ENCODE measurements at places on chromosomes 1 and 21.
A peak's percentile ranks its signal among the peaks of the same experiment; 100 is the strongest.

- no peak for DNase-seq
Observed at GRCh38 chr1:58104960-58105359, 441.6 kb downstream of the OMA1 start.

GRCh38 chr1:166338105-166338504, 171.3 kb upstream of the FAM78B start:
- DNase-seq, result no peak

DNA sequence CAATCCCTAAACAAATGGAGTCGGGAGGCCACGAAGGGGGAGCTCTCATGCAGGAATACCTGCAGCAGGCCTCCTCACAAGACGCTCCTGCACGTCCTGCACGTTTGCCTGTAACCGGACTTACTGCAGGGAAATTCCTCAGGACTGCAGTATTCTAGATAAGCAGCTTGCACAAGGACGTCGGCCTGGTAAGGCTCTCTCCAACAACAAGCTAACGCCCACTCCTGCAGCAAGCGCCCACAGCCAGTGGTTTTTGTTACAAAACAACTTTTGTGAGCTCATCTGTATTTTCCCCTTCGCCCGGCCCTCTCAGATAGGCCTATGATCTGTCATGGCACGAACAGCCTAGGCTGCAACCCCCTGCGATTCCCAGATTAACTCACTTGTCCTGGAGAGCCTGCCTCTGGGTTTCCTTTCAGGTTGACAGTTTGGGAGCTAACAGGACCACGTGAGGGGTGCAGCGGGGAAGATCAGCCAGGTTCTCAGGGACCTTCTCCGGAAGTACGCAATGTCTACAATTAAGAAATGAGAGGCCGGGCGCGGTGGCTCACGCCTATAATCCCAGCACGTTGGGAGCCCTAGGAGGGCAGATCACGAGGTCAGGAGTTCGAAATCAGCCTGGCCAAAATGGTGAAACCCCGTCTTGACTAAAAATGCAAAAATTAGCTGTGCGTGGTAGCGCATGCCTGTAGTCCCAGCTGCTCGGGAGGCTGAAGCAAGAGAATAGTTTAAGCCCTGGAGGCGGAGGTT, 921 bp upstream of the MIB2 start:
- no peak for DNase-seq

GRCh38 chr1:181809991-181810545, 251.4 kb downstream of the ZNF648 start:
- DNase-seq, result no peak

- DNase-seq, result no peak
Observed at GRCh38 chr1:206680279-206680678, 4.4 kb upstream of the MAPKAPK2 start.

GRCh38 chr1:206708058-206708457, 23.4 kb downstream of the MAPKAPK2 start:
- DNase-seq, result no peak

DNA sequence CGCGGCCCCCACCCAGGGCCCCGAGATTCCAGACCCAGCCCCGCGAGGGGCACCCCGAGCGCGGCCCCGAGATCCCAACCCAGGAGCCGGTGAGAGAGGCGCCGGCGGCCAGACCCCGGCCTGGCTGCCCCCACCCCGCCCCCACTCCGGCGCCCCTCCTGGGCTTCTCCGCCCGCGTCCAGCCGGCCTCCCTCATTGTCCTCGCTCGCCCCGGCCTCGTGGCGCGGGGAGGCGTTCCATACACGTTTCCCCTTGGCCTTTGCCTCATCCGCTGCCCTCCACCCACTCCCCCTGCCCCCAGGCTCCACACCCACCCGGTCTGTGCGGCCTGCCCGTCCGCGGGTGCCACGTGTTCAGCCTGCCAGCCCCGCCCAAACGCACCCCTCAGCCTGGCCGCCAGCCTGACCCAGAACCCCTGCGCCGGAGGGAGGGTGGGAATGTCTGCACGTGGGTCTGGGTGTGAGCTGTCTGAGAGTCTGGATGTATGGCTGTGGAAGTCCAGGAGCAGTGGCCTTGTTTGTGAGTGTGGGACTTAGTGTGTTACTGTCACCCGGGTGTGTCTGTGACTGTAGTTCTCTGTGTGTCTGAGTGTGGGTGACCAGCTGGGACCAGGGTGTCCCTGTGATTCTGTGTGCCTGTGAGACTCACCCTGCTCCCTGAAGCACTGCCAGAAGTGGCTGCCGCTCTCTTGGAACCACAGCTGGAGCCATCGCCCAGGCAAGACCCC, 681 bp downstream of the B4GALT2 start:
- DNase-seq, result no peak

GRCh38 chr1:8409106-8409505, 91.2 kb downstream of the SLC45A1 start:
- DNase-seq, result no peak

DNA sequence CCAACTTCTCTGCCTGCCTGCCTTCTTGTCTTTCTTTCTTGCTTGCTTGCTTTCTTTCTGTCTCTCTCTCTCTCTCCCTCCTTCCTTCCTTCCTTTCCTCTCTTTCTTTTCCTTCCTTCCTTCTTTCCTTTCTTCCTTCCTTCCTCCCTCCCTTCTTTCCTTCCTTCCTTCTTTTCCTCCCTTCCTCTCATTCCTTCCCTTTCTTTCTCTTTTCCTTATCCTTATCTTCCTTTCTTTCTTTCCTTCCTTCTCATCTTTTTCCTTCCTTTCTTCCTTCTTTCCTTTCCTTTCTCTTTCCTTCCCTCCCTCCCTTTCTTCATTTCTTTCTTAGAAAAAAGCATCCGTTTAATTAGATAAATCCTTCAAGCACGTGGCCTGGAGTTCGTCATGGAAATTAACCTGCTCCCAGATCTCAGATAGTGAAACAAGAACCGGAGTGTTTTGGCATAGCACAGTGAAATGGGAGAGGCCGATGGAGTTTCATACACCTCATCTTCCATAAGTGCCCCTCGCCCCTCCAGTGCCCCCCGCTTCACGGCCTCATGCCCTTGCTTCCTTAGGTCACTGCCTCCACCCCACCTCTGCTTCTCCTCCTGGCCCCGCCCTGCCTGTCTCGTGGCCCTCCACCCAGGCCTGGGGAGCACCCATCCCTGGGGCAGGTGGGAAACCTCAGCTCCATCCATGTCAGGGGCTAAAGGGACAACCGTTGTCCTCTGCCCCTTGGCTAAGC, 11.3 kb downstream of the CASZ1 start:
- no peak for DNase-seq

DNA sequence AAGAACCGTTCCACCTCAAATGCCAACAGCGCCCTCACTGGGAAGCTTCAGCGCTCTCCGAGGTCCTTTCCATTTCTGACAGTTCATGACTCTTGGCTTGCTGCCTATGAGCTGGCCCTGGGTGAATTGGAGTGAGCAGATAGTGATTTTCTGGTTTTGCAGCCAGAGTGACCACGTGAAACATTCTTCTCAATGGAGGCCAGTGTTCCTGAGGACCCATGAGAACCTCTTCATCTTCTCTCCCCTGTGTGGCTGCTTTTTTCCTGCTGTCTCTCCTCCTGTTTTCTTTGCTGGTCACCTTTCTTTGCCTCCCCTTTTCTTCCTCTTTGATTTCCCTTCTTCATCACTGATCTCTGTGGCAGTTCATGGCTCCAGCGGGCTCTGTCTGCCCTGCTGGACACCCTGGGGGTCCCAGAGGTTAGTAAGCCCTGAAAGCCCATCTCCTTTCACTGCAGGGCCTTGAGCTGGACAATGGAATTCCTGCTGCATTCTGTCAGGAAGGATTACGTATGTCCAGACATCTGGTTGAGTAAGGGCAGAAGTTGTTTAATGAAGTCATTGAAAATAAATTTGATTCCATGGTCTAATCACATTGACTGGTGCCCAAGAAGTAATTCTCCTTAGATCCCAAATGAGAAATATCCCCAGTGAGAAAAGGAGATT, 29.9 kb downstream of the VASH2 start:
- DNase-seq, result no peak

- peak; percentile 50 for DNase-seq
Observed at GRCh38 chr1:202343652-202344349, 2.1 kb upstream of the UBE2T start.

GRCh38 chr1:161827786-161828185, 61.7 kb downstream of the ATF6 start:
- no peak for DNase-seq

DNA sequence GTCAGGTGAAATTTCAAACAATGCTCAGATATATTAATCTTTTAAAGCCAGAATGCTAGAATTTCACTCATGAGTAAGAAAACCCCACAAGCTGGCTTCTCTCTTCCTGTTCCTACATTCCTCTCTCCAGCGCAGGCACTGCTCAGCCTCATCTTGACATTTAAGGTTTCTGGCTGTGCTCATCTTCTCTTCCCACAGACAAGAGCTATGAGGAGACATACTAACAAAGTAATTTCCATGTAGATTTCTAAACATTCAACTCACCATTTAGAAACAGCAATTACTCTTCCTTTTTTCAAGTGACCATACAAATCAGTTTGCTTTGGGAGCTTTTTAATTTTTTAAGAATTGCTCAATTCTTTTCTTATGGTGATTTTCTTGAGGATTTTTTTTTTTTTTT, 7.8 kb upstream of the LRRC8D start:
- DNase-seq, result no peak

DNA sequence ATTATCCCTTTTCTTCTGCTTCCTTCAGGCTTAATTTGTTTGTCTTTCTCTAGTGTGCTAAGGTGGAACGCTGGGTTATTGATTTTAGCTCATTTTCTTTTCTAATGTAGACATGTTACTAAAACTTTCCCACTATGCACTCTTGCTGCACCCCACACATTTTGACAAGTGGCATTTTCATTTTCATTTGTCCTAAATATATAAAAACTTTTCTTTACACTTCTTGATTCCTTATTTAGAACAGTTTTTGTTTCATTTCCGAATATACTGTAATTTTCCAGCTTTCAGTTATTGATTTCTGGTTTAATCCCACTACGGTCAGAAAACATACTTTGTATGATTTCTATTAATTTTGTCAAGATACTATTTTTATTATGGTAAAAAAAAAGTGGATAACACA, 25.3 kb downstream of the SH3BP5L start:
- DNase-seq, result no peak

DNA sequence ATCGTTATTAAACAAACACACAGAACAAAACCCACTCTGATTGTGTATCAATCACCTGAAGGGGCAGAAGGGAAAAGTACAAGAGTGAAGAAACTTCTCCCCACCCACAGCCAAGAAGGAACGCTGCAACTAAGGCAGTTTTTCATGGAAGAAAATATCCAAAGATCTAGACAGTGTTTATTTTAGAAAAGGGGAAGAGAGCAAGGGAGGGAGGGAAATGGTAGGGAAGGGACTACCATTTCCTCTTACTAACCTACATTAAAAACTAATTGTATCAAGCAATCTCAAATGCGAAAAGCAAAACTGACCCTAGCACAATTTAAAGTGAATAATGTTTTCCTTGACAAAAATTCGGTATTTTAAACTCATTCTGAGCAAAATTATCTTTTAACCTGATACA, 3.5 kb downstream of the NRIP1 start:
- no peak for DNase-seq

GRCh38 chr1:228938537-228938901, 203.2 kb downstream of the RHOU start:
- DNase-seq, result no peak

GRCh38 chr1:111190931-111191451, 9.5 kb downstream of the DENND2D start:
- no peak for DNase-seq

GRCh38 chr1:56336982-56337381, 242.4 kb downstream of the PLPP3 start:
- DNase-seq, result no peak

DNA sequence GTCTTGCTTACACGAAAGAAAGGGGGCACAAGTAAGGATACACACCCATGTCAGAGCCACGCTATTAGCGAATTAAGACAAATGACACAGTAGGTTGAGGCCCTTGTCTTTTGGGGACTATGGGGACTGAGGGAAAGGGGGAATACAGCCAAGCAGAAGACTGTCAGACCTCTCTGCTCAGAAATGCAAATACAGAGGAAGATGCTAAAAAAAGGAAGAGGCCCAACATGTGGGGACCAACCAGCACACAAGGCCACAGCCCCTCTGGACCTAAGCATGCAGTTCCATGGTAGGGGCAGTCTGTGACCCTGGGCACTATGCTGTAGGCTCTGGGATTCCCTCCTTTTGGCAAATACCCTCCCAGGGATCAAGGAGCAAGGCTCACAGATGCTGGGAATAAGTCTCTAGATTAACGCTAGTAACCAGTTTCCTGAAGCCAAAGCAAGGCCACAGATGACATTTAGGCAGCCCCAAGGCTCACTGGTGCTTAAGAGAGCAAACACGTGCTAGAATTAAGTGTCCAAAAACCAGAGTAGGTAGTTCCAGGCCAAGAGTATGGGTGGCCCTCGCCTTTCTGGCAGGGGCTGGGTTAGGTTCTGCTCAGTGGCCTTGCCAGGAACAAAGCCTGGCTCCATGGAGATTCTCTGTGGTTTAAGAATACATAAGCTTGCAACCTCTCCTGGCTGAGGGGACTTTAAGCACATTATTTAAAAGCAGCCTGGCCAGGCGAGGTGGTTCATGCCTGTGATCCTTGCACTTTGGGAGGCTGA, 38.2 kb downstream of the RABIF start:
- no peak for DNase-seq

DNA sequence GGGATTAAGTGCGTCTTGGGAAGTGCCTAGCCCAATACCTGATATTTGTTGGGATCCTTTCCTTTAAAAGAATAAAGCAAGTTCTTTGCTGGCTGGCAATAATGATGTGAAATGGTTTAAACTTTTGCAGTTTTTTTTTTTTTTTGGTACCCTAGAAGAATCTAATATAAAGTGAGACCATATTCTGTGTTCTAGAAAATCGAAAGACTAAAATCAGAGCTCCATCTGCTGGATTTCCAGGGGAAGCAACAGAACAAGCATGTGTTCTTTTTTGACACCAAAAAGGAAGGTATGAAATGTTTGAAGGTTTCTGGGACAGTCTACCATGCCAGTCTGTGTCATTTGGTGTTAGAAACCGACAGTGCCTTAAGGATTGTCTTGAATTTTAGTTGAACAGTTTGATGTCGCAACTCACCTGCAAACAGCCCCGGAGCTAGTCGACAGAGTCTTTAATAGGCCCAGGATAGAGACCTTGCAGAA, 6.4 kb downstream of the UTP11 start:
- no peak for DNase-seq

DNA sequence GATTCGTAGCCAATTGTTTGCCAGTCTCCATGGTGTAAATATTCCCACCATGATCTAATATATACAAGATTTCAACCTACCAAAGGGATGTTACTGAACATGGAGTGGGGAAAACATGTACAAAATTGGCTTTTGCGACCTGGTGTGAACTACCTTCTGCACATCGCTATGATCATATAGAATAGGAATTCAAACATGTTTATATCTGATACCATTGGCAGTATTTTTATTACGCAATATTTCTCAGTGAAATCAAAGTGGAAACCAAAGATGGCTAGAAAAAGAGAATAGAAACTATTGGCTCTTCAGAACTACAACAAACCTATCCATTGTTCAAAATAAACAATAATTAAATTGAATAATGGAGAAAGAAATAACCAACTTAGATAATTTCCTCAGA, 285.1 kb downstream of the TPR start:
- no peak for DNase-seq

DNA sequence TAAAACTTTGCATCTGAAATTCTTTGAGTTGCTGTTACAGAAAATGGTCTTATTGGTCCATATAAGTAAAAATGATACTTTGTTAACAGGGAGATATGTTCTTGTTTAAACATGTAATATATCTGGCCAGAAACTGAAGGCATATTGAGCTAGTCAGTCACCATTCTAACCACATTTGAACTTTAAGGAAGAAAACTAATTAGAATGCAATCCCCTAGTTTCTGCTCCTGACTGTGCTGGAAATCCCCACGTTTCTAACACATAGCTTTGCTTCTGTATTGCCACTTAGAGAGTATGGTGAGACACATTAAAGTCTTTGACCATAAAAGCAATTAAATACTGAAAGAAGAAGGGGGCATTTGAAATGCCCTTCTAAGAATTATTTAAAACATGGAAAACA, 32.1 kb upstream of the HIVEP3 start:
- no peak for DNase-seq

Data from amniotic stem cell (primary cell).